Hematopoietic multipotent progenitor cell treated with erythropoietin and hydrocortisone succinate and interleukin-3 and kit ligand, for 4 days (in vitro differentiated cells): ENCODE measurements at places on chromosomes 7 and 10.

- DNase-seq: no peak
These were observed 339.4 kb upstream of the SHH start for GRCh38 chr7:156151658-156152057.

GRCh38 chr7:94395141-94396036, 694 bp downstream of the COL1A2 start:
- peak; percentile 85 for DNase-seq

GRCh38 chr7:133582766-133583523, 330.1 kb downstream of the EXOC4 start:
- no peak for DNase-seq

- no peak for DNase-seq
These were observed 550.7 kb downstream of the AUTS2 start for GRCh38 chr7:70148997-70149396.

DNA sequence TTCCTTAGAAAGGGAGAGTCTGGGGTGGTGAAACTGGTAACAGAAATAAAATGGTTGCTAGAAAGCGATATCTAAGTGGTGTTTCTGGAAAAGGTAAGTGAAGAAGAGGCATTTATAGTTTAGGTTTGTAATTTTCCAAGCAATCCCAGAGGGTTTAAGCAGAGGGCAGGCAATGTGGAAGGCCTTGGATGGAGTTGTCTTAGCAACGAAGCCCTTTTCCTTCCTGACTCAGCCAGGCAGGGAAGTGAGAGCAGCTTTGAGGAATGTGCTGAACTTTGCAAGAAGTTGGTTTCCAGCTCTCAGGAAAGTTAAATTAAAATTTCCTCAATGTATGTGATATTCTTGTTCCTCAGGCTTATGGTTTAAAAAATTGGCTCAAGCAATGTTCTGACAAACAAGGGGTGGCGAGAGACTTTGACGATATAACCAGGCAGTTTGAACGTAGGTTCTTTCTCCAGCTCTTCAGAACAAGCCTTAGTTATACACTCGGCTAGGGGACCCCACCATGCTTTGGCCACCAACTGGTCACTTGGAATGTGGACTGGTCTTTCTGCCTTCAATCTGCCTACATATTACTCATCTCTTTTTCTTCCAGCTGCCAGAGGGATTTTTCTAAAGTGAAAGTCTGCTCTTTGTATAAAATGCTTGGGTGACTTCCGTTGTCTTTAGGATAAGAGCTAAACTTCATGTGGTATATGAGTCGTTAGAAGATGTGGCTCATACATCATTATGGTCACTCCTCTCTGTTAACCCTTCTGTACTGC, 66.9 kb upstream of the SLC25A13 start:
- DNase-seq: no peak

- no peak for DNase-seq
These were observed 45.7 kb downstream of the ZNF138 start for GRCh38 chr7:64839910-64840309.

- DNase-seq: no peak
These were observed 120.4 kb downstream of the ARHGAP21 start for GRCh38 chr10:24603333-24603732.

DNA sequence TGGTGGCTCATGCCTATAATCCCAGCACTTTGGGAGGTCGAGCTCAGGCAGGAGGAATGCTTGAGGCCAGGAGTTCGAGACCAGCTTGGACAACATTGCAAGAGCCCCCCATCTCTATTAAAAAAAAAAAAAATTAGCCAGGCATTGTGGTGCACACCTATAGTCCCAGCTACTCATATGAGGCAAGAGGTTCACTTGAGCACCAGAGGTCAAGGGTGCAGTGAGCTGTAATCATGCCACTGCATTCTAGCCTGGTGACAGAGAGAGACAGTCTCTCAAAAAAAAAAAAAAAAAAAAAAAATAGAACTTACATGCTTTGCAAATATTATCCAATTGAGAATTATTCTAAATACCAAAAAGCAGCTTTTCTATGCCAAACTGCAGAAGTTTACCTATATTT, 11.0 kb downstream of the KIN start:
- no peak for DNase-seq

GRCh38 chr7:42449431-42449830, 212.4 kb upstream of the GLI3 start:
- DNase-seq: no peak

DNA sequence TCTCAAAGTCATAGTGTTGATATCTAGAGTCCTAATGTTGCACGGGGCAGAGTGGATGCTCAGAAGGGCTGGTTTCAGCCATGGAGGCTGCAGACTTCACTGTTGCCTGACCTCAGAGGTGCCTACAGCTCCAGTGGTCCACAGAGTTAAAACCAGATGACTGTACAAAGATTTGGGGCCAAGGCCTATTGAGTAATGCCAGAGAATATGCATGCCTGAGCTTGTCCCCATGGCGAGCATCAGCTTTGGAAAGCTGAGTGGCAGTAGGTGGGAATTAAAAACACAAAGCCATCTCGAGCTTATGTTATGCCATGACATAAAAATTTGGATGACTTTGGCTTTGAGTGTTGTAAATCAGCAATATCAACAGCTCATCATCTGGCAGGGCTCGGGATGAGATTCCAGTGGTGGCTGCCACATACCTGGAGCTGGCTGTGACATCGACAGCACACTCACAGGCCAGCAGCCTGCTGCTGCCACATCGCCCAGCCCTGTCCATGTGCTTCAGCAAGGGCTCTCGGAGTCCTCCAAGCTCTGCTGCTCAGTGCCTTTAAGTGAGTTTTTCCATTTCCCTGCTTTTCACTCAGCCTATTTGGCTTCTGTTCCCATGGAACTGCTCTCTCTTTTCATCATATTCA, 379.6 kb downstream of the TNS3 start:
- no peak for DNase-seq

GRCh38 chr10:1411451-1411850, 325.9 kb downstream of the ADARB2 start:
- no peak for DNase-seq

DNA sequence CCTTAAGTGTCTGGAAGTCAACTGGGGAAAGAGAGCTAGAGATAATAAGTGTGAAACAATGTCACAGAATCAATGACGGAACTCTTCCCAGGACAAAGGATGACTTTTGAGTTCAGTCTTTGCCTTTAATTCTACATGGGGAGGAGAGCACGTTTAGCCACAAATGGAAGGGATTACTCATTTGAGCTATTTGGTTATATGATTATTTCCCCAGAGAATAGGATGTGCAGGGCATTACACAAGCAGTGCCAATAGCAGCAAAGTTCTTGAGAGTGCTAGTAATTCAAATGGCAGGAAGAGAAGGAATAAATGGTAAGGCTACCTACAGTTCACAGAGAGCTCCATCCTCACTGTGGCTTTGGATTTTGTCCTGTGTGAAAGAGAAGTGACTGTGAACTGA, 6.0 kb downstream of the EGFR start:
- DNase-seq: no peak

DNA sequence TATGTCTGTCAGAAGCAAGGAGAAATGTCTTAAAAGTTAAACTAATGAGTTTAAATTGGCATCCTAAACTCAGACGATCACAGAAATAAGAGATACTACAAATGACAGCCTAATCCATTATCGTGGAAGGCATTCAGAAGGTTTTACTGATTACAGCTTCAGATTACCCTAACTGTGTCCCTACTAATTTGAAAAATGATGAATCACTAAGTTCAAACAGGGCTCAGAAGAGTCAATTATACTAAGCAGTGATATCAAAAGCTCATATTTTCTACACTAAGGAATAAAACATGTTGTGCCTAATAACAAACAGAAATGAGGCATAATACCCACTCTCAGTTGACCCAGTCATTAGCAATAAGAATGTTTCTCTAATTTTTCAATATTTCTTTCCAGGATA, 152.0 kb upstream of the NRBF2 start:
- no peak for DNase-seq

DNA sequence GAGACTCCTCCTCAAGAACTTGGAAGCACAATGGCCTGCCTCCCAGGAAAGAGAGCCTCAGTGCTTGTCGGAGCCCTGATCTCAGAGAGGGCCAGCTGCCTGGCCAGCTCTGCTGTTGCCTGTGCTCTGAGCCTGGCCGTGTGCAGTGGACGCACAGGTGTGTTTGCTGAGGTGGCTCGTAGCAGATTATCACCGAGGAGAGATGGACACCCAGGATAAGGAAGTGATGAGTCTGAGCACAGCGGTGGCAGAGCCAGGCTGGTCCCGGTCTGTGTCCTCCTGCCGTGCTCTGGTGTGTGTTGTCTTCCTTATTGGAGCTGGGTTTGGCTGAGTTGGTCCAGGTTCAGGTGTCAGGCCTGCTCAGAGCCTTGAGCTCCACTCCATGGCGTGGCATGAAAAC, 208.5 kb downstream of the EBF3 start:
- DNase-seq: no peak
